ENCODE measurements at places on chromosomes 5 and 9.

DNA sequence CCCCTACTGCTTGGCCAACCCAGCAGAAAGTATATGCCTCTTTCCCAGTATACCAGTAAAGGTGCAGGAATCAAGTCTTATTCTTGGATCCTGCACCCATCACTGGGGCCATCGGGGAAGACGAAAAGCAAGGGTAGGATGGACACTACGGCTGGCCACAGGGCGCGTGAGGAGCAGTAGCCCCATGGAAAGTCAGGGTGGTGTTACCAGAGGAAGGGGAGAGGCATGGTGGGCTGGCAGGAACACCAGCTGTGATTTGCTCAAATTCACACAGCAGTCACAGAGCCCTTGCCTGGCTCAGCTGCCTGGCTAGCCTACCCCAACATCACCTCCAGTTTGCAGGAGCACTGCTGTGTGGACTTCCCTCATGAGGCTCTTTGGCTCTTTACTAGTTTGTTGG is 34.5 kb upstream of the SAP30L start:
- H3K27ac ChIP-seq: no peak overlapping the region
- H3K27me3 ChIP-seq: no peaks in the 10 kb centered on the region
- DNase-seq: no peak
- no peaks in the 10 kb centered on the region for H3K4me1 ChIP-seq
- H3K4me3 ChIP-seq: no peak overlapping the region

DNA sequence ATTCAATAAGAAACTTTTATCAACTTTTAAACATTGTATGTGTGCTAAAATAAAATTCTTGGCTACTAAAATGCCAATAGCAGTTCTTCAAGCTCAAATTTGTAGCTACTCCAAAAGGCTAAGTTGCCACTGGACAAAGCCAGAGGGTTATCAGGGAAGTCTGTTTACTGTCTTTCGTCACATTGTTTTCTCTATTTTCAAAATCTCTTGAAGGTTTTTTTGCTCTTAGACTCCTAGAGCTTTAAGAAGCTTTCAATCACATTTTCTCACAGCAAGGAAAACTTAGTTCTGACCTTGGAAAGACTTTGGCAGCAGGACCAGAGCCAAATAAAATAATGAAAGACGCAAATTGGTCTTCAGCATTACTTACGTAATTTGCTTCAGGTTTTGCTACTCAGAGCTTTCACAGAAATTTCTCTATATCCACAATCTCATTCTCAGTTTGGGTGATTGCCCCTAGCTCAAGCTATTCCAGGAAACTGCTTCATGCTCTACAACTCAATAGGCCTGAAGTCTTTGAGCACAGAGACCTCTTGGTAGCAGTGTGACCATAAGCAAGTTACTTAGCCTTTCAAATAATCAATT is 257.7 kb downstream of the GABRG2 start:
- H3K27me3 ChIP-seq: no peaks in the 10 kb centered on the region
- H3K4me3 ChIP-seq: no peak overlapping the region
- DNase-seq: no peak
- H3K4me1 ChIP-seq: no peaks in the 10 kb centered on the region
- H3K36me3 ChIP-seq: no peaks in the 10 kb centered on the region

GRCh38 chr5:179288101-179288808 is 57.0 kb downstream of the ADAMTS2 start:
- no peak overlapping the region for H3K4me3 ChIP-seq
- H3K27ac ChIP-seq: no peak overlapping the region
- no peak for DNase-seq
- H3K4me1 ChIP-seq: no peaks in the 10 kb centered on the region

DNA sequence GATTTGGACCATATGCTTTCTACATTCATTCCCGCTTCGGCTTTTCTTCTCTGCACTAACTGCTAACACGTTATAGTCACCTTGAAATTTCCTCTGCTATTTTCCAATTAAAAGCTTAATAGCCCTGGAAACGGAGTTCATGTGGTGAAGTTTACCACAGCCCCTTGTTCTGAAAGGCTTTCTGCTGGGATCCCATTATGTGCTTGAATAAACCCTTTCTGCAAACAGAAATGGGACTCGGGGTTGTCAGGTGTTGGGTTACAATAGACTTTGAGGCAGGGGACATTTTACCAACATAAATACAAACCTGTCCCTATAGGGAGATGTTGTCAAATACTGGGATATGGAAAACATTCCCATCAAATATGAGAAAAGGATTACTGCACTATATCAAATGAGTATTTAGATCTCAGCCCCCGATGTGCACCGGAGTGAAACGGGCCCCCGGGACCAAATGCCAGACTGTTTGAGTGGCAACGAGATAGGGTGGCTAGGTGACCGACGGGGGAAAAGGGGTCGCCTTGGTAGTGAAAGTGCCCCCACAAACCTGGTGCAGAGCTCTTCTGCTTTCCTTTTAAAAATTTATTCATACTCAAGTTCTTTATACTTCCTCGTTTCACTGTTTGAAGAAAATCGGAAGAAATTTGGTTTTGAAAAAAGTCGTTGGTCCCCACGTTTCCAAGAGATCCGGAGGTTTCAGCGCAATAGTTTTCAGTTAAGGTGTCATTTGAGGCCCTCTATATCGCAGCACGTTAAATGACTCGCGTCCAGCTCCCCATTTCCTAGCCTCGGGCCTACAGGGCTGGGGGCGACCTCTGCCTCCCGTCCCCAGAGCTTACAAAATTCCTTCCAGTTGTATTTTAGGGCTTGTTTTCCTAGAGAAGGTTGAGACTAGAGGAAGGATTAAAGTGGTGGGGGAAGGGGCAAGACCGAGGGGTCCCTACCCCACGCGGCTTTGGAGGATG is 2.1 kb upstream of the DMRT3 start:
- peaks cover 45% of the 10 kb centered on the region for H3K4me1 ChIP-seq
- no peak overlapping the region for H3K4me3 ChIP-seq
- DNase-seq: no peak
- peaks cover 88% of the 10 kb centered on the region for H3K27me3 ChIP-seq
- no peaks in the 10 kb centered on the region for H3K36me3 ChIP-seq

GRCh38 chr9:76820431-76820830 is 56.2 kb downstream of the PCA3 start:
- no peak overlapping the region for H3K4me3 ChIP-seq
- H3K27me3 ChIP-seq: no peaks in the 10 kb centered on the region

All from T-cell (primary cell).